ENCODE measurements at places on chromosomes 11 and 22.

DNA sequence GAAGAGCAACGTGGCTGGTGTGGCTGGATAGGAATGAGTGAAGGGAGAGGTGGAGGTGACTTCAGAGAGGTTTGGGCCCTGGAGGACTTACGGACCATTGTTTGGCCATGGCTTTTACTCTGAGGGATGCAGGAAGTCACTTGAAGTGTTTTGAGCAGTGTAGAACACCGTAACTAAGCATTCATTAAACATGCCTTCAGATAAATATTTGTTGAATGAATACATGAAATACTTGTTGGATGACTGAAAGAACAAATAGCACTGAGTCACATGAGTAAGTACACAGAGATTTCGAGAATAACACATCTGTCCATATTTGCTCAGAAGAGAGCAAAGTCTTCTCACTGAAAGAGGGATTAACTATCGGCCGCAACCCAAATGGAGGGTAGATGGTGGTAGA, 182.7 kb upstream of the SNX19 start:
- DNase-seq = no peak

DNA sequence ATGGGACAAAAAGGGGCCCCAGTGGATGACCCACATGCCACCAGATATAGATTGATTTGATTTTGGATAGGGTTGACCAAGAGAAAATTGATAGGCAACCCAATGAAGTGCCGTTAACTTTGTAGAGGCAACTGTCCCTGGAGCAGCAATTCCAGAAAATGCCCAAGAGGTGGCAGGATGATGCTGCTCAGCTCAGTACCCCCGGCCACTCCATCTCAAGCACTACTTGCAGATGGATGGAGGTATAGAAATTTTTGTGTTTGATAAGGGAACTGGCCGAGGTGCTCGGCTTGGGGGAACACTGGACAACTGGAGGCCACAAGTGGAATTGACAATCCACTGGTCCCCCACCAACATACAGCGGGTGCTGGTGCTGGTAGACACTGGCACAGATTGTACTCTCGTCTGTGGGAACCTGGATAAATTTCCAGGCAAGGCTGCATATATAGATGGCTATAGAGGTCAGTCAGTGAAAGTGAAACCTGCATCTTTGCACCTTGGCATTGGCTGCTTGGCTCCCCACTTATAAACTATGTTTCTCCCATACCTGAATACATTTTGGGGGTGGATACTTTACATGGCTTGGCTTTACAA, 86.3 kb downstream of the CCDC83 start:
- peak; percentile 72 for DNase-seq

DNA sequence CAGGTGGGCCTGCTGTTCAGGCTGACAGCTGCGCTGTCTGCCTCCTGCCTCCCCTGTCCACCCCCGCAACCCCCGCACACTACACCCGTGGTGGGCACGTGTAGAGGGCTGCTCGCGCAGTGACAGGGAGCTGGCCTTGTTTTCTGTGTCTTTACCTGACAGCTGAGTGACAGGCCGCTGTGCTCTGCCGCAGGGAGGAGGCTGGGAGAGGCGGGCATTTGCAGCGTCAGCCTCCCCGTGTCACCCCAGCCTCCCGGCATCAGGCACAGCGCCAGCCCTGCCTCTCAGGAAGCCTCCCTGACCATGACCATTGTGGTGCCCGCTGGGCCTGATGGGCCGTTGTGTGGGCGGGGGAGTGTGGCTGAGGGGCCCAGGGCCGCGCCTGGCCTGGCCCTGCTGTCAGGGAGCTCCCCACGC, 32.0 kb upstream of the RELT start:
- DNase-seq = peak; percentile 66

- peak; percentile 67 for DNase-seq
Observed at GRCh38 chr11:82315093-82315492, 418.6 kb downstream of the FAM181B start.

GRCh38 chr11:11359611-11360010, 6.6 kb upstream of the CSNK2A3 start:
- DNase-seq = no peak

DNA sequence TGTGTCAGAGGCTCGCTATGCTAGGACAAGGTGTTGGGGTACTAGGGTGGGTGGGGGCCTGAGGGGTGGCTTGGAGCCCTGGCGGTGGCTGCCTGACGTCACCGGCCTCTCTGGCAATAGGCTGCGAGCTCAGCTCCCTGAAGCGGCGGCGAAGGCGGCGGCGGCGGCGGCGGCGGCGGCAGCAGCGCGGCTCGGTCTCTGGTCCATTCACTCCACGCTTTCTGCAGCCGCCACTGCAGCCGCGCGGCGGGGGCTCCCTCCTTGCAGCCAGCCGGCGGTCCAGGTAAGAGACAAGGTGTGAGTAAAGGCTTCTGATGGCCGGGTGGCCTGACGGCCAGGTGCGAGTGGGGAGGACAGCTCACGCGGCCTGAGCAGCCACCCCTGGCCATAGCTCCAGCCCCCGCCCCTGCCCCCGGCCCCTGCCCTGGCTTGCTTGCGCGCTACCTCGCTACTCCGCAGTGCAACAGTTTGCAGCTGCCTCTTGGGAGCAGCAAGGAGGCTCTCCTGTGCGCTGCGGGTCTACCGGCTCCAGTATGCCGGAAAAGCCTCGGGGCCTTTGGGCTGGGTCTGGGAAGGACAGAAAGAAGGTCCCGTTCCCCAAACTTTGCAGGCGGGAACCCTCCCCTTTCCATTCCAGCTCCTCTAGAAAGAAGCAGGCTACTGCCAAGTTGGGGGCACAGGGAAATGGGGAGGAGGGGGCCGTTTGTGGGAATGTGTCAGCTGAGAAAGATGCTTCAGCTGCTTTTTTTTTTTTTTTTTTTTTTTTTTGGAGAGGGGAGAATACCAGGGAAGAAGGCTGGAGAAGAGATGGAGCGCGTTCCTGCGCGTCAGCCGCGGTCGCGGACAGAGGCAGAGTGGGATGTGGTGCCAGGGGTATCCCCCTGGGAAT, at the start of gene C11orf87:
Gene C11orf87, plus strand, starts transcription at position 210 of the 889 bp plus-strand sequence. CDS start 1,444 bp downstream, outside the sequence.
- peak; percentile 83 for DNase-seq

GRCh38 chr11:128468111-128468510, 119.2 kb downstream of the ETS1 start:
- DNase-seq = no peak

GRCh38 chr11:2923446-2924375, 5.5 kb downstream of the PHLDA2 start:
- DNase-seq = no peak

GRCh38 chr11:130470832-130471706, 22.6 kb downstream of the ADAMTS15 start:
- no peak for DNase-seq

GRCh38 chr11:70510106-70510505, 111.8 kb downstream of the CTTN start:
- no peak for DNase-seq

- no peak for DNase-seq
Observed at GRCh38 chr22:46425016-46425415, 89.5 kb downstream of the TRMU start.

GRCh38 chr11:19719960-19720359, 7.3 kb downstream of the NAV2 start:
- no peak for DNase-seq

GRCh38 chr11:111310088-111310487, 11.7 kb downstream of the POU2AF3 start:
- peak; percentile 99 for DNase-seq

DNA sequence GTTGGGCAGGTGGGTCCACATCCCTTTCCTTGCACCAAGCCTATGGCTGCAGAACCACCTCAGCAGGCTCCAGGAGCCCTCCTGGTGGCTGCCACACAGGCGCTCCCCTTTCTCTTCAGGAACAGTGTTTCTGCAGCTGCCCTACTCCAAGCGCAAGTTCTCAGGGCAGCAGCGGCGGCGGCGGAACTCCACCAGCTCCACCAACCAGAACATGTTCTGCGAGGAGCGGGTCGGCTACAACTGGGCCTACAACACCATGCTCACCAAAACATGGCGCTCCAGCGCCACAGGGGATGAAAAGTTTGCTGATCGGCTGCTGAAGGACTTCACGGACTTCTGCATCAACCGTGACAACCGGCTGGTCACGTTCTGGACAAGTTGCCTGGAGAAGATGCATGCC, 38.2 kb upstream of the YWHAH start:
- no peak for DNase-seq

GRCh38 chr11:131811383-131811782, 441.0 kb downstream of the NTM start:
- peak; percentile 94 for DNase-seq

GRCh38 chr11:65574811-65575567, 864 bp upstream of the EHBP1L1 start:
- DNase-seq = peak; percentile 92

DNA sequence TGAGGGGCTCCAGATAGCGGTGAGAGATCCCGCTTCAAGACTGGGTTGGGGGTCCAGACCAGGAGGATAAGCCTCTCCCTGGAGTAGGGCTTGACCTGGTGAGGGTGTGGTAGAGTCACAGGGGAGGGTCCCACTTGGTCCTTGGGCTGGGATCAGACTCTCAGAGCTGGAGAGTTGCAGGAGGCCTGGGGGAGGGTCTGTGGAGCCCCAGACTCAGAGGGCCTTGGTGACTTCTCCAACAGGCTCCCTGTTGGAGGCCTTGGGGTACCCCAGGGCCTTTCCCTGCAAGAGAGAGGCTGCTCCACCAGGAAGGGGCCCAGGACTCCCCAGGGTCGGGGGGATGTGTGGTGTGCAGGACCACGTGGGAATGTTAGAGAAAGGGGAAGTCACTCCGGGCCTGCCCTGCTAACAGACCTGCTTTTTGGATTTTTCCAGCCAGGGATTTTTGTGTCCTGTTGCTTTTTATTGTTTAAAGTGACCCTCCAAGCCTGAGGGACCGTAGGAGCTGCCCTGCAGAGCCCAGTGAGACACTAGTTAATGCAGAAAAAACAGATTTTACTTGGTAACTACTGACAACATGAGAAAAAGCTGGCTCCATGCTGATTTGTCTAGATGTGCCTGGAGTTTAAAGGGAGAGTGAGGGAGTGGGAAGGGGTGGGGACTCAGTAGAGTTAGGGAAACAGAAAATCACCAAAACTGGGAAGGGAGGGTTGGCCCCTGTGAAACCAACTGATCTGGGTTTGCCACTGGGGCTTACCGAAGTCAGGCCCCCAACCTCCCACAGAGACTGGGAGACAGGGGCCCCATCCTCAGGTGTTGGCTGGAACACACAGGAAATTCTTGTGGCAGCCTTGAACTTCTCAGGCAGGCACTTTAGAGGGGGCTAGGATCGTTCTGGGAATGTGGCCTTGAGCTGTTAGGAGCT, 801 bp upstream of the TXNRD2 start:
- peak; percentile 33 for DNase-seq

DNA sequence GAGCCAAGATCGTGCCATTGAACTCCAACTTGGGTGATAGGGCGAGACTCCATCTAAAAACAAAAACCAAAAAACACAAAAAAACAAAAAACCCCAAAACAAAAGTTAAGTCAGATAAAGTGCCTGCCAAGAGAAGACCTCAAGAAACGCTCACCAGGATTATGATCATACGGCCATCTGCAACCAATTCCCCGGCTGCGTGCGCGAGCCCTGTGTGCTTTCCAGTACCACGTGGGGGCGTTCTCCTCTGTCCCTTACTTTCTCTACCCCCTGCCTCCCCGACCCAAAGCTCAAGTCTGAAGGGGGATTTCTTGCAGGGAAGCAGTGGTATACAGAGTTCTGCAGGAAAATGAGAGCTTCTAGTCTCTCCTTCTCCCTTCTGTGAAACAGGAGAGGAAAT, 10.5 kb upstream of the RPS19BP1 start:
- DNase-seq = peak; percentile 60

DNA sequence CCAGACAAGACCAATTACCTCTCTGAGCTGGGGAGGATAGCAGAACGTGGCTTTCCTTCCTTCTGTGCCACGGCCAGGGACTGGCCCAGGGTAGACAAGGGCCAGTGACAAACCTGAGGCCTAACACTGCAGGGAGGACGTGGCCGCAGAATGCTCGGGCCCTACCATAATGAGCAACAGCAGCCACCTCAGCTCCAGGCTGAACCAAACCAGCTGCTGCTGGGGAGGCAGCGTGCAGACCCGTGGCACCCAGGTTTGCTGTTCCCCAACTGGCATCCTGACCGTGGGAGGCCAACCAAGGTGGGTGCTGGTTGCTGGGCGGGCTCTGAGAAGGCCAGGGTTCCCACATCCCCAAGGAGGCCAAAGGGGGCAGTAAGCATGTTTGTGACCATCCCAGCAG, 83.0 kb downstream of the MORC2 start:
- no peak for DNase-seq

- DNase-seq = no peak
Observed at GRCh38 chr11:10893714-10894151, 35.9 kb upstream of the ZBED5 start.

GRCh38 chr11:11230802-11231562, 122.1 kb downstream of the CSNK2A3 start:
- DNase-seq = peak; percentile 58

DNA sequence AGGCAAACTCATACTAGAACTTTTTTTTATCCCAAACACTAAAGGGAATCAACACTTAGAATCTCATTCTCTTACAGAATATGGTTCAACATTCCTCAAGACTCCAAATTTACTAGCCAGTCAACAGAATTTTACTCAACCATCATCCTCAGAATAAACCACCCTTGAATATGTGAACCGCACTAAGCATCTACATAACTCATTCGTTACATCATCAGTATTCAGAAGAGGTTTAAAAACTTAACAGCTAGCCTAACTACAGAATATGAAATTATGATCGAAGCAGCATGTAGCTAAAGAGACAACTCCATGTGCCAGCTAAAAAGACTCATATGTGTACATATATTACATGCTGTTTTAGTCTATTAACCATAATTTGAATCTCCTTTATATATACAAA, 47.9 kb downstream of the CLDN25 start:
- DNase-seq = no peak
